ENCODE measurements at places on chromosomes 1 and 21.
A peak's percentile ranks its signal among the peaks of the same experiment; 100 is the strongest.

DNA sequence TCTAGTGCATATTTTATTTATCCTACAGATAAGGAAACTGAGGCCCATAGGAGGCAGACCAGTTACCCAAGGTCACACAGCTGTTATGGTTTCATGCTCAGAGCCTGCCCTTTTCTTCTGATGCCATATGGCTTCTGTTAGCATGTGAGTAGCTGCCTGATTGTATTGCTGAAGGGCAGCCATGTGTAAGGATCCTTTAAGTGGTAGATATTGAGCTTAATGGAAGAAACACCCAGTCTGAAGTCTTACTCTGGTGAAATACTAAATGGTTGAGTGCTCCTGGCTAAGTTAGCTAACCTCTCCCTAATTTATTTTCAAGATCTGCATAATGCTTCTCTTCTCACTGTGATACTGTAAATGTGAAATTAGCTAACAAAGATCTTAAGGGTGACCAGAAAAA, 30.9 kb downstream of the ADAMTS5 start:
- no peak for DNase-seq

DNA sequence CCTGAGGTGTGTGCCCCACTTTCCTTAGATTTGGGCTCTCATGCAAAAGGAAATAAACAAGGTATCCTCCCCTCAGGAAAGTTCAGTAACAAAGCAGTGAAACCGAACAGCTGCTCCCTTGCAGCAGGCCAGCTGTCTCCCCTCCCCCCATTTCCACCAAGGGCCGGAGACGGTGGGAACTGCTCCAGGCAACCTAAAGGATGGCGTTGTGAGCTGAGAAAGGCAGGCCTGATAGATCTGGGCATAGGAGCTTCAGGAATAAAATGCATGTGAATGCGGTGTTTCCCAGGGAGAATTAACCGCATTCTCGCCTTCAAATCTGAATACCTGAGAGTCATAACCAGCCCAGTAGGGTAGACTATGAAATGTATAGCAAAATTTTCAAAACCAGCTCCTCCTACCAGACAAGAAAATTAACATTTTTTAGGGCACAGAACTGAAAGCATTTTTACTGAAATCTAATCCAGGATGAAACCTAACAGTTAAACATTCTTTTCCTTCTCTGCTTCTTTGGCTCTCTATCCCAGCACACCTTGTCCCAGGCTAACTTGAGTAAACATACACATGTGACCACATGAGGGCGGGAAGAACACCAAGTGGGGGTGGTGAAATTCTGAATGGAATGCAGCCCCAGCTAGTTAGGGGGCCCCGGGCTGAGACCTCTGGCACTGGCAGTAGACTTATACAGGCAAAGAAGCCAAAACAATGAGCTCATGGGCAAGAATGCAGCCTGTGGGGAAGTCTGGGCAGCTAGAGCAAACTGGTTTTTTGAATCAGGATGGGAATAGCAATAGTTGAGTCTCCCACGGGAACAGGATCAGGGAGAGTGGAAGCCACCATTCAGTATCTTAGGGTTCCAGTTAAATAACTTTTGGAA, 11.5 kb downstream of the MCL1 start:
- DNase-seq: peak; percentile 95

DNA sequence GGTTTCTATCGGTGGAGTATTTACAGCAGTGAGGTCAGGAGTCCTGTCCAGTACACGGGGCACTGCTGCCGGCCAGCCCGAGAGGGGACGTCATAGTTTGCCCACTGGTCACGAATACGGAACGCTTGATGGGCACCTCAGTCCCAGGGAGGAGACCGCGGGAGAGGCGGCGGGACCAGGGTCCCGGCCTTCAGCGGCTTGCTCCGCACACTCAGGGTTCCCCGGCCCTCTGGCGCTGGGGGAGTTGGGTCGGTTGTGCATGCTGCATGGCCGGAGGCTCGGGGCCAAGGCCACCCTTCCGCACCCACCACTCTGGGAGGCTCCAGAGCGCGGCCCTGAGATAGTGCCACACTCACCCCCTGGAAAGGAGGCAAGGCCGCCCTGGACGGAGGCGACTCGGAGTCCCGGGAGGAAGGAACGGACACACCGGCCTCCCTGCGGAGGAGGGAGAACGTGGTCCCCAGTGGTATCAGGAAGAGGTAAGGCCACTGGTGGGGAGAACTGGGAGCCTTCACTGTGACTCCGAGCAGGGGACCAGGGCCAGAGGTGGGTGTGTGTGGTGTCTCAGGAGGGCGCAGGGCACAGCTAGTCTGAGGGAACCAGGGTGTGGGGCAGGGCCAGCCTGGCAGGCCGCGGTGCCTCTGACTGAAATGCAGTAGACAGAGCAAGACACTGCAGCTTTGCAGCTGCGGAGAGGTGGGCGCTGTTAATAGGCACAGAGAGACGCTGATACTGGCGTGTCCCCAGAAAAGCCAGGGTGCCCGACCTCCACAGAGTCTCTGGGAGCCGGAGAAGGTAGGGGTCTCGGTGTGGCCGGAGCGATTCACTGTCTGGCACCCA, 28.6 kb upstream of the PRSS38 start:
- no peak for DNase-seq

DNA sequence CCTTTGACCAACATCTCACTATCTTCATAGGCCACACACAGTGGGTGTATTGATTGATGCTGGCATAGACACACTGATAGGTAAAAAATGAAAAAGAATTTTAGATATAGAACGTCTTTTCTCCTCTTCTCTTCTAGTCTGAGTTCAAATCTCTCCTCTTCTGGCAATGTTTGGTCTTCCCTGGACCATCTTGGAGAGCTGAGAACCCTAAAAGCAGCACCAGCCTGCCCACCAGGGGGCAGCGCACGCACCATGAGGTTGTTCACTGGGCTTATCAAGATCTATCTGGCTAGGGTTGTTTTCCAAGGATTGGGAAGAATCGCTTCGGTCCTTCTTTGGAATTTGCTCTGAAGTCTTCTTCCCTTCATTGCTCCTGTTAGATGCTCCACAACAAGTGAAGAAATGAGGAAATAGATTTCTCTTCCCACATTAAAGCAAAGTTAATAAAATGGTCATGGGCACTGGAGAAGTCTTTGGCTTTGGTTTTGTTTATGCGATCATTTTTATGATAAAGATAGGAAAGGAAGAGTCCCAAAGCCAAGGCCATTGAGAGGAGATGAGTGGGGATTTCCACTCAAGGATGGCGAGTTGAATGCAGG, 104.0 kb upstream of the OLIG2 start:
- DNase-seq: no peak

DNA sequence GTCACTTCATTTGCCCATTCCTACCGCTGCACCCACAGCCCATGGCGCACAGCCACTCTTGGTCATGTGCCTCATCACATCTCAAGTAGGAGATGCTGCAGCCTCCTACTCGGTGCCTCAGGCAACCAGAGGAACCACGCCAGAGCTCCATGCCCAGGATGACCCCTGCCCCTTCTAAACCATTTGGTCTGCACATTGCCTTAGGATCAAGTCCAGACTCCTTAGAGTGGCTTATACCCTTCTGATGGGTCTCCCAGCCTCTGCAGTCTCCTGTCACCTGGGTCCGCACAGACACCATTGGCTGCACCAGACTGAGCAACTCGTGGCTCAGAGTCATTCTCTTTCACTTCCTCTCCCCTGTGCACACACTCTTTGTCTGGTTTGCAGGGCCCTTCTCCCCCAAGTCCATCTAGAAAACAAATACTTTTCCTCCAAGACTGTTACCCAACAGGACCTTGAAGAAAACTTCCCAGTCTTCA, 2.2 kb upstream of the ADORA3 start:
- DNase-seq: no peak

DNA sequence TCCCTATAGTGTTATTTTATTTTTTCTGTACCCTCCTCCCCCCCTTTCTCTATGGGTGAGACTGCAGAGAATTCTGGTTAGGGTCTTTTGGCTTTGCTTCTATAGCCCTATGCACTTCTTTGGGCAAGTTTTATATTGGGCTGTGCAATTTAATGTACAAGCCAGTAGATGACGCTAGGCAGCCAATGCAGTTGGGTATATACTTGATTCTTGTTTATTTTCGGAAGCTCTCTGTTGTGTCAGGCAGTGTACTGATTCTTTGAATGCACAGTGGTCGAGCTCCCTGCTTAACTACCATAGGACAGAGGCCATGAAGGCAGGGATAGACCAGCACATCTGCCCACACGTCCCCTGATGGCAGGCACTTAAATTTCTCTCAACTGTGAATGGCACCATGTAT, 34.1 kb upstream of the GPR52 start:
- no peak for DNase-seq

DNA sequence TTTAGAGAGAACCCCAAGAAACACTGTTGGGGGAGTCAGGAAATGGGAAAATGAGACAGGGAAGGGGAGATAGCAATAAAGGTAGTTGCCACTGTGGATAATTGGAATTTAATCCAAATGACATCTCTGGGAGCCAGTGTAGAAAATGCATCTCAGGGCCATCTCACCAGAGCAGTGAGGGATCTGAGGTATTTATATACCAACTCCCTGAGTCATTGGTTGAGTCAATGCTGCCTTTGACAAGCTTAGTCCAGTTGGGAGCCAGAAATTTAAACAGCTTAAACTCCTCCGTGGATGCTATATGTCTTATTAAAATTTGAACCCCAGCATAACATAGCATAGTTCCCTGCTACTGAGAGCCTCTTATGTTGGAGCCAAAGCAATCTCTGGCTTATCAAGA, 140.3 kb downstream of the SLC30A10 start:
- no peak for DNase-seq

GRCh38 chr1:212062832-212063438, 27.4 kb downstream of the DTL start:
- peak; percentile 17 for DNase-seq

DNA sequence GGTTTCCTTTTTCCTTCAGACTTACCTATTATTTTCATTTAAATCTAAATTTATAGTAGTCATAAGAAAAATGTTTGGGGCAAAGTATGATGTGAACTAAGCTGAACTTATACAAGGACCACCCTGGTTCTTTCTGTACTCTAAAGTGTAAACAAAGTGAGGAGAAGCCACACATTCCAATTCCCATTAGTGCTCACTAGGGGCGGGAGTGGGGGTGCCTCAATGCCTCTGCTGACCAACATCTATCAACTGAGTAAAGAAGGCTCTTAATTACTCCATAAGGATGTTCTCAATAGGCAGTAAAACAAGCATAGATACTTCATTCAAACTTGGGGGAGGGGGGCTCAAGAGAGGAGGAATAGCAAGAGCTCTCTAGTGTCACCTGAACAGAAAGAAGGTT, 151.7 kb downstream of the CDC42BPA start:
- no peak for DNase-seq

- no peak for DNase-seq
Observed at GRCh38 chr1:180691322-180691913, 59.6 kb downstream of the XPR1 start.

GRCh38 chr1:111736548-111737215, 2.5 kb downstream of the INKA2 start:
- DNase-seq: no peak

DNA sequence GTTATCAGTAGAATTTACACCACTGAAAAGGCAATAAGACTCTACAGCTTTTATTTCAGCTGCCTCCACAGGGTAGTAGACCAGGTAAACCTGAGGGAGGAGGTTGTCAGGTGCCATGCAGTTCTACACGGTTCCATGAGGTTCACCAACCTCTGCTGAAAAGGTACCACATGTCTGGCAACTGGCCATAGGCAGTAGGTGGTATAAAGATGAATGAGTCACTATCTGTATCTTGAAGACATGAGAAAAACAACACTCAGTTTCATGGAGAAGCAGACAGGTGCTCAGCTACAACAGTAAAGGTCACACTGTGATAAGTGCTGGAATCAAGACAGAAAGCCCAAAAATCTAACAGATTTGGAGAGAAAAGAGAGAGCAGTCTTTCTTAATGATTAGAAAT, 145.4 kb downstream of the PTGER3 start:
- DNase-seq: no peak

DNA sequence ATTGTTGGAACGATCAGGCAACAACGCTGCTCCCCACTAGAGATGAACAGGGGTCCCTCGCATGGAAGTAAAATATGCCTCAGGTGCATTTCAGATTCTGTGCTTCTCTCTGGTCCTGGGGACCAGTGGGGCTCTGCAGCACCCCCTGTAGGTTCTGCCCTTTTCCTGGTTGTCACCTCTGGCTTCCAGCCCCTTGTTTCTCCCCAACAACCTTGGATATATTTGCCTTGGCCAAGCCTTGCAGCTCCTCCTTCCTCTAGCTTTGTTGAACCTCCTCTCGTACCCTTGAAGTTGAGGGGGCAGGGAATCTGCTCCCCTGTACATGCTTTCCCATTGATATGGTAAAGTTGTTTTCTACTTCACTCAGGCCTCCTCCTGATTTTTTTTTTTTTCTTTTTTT, 5.4 kb upstream of the RGSL1 start:
- no peak for DNase-seq

DNA sequence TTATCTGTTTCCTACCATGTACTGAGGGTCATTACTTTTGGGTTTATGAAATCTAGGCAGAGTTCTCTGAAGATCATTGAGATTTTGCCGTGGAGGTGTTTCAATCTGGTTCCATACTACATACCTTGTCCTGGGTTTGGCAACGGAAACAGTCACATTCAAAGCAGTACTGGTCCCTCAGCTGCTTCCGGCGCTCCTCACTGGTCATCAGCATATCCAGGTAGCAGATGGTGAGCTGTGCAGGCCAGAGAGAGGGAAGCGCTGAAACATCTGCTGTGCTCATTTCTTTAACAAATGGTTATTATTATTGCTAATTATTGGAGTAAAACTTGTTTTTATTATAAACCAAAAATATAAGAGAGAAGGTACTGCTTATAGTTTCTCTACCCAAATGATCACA, 591.7 kb downstream of the SMYD3 start:
- DNase-seq: no peak

GRCh38 chr21:37514038-37514667, 147.6 kb downstream of the DYRK1A start:
- no peak for DNase-seq

DNA sequence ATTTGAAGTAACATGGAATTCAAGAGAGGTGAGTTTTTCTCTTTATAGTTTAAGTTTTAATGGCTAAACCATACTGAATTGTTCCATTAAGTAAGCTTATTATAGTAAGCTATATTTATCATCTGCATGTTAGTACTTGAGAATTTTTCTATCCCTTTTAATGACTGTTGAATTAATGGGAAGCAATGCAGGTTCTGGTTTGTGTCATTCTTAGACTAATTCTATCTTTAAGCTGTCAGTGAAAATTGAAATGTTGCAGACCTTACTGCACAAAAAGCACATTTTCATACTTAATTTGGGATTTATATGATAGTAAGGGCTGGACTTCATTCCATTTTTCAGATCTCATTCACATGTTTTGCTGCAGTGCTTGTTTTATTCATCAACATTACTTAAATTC, 25.9 kb downstream of the SRSF11 start:
- no peak for DNase-seq

- DNase-seq: no peak
Observed at GRCh38 chr21:33855190-33855589, 60.4 kb downstream of the ATP5PO start.

All from AG09309 (cell line).